ENCODE measurements at places on chromosomes 12 and 14.

- no peak for DNase-seq
Measured at GRCh38 chr14:22508662-22509035, 80.4 kb downstream of the DAD1 start.

DNA sequence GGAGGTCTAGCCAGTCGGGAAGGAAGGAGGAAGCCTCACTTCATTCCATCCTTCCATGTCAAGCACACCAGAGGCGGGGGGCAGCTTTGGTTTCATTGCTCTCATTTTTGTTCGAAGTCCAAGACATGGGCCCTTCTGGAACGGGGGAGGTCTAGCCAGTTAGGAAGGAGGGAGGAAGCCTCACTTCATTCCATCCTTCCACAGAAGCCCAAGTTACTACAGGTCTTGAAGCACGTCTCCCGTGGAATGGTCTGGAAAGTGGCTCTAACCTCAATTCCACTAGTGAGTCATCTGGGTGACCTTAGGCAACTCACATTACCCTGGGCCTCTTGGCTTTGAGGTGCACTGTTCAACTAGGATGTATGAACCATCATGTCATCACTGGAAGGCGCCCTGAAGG, 156.3 kb downstream of the NTF3 start:
- DNase-seq: no peak

GRCh38 chr14:76643887-76644286, 117.4 kb upstream of the VASH1 start:
- no peak for DNase-seq

GRCh38 chr12:6181583-6182278, 18.5 kb upstream of the CD9 start:
- DNase-seq: no peak

Data from NCI-H187 (cell line).